NCI-H774 (cell line): ENCODE measurements at places on chromosomes 11 and 22.
A peak's percentile ranks its signal among the peaks of the same experiment; 100 is the strongest.

DNA sequence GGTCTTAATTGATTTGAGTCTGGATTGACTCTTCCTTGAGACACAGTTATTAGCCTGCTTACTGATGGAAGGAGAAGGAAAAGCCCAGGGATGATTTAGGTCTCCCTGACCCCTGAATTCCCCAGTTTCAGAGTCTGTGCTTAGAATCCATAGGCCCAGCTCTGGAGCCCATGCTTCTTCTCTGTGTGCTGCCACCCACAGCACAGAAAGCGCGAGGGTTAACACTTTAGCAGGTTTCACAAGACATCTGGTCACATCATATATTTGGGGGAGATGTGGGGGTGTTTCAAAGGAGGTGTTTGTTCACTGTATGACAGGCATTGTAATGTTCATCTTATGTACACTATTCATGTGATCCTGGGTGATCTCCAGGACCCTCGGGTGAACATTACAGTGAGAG is 107.0 kb downstream of the PPP6R3 start:
- DNase-seq: no peak

DNA sequence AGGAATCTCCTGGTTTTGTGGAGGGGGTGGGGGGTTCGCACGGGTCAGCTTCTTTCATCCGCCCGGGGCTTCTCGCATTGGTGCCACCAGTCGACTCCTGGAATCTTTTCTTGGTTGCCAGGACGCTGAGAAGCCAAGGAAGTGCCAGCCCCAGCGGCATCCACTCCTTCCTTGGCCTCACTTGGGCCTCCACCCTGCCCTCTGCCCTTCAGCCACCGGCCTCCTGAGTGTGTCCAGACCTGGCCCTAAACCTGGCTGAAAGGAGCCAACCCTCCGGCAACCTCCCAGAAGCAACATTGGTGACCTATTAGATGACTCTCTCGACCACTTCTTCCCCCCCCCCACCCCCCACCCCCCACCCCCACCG is 518 bp upstream of the GALNT18 start:
- no peak for DNase-seq

DNA sequence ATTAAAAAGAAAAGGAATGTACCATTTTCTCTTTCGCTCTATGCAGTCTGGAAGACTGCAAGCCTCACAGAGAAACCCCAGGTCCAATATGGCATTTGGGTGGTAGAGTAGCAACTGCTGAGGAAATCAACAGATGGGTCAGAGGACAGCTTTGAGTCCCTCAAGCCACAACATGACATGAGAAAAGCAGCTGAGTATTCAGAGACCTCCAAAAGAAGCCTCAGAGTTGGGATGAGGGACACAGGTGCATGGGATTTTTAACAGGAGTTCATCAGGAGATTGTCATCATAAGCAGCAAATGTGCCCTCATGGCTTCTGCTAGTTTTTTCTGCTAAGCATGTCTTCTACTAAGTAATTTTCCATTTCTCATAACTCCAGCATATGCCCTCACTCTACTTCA is 111.6 kb downstream of the BLID start:
- no peak for DNase-seq

DNA sequence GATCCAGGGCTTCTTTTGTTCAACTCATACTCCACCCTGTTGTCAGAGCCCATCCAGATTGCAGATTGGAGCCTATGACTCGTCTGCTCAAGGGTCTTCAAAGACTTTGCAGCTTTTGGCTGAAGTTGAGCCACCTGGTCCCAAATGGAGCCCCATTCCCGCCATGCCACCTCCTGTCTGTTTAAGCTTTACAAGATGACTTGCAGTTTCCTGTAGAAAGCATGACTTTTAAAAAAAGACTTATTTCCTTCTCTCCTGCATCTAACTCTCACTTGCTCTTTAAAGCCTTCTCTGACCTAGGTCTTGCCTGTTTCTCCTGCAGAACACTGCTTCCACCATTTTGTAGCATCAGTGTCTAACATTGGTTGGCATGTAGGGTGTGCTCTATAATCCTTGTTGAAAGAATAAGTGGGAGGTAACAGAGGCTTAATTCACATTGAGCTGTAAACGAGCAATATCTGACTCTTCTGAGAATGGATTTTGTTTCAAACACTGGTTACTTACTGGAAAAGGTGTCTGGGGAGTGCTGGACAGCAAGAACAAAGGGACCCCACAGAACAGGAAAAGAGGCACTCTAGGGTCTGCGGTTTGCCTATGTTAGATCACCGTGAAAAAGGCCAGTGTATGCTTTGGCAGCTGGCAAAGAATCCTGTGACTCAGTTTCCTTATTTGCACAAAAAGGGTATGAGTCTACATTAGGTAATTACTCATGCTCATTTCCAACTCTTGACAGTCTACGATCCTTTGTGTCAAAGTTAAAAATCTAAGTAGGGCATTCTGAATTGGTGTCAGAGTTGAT is 30.3 kb downstream of the NF2 start:
- DNase-seq: no peak

- DNase-seq: peak; percentile 58
These were observed 382 bp downstream of the C11orf54 start for GRCh38 chr11:93741882-93742226.

DNA sequence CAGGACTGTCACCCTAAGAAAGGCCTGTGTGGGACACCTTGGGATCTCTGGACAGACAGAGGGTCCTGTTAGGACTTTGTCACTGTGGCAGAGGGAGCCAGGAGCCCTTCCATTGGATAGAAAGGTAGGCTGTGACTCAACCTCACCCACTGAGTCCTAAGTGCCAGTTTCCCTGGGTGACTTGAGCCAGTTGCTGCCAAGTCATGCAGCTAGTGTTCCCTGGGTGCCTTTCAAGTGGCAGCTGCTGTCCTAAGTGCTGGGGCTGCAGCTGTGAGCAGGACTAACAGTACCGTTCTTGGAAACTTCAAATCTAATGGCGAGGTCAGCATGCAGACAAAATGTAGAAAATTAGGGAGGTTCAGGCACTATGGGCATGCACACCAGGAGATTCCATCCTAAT is 393.7 kb downstream of the TMEM135 start:
- DNase-seq: no peak

- DNase-seq: no peak
These were observed 18.1 kb upstream of the LUZP2 start for GRCh38 chr11:24478718-24479117.

DNA sequence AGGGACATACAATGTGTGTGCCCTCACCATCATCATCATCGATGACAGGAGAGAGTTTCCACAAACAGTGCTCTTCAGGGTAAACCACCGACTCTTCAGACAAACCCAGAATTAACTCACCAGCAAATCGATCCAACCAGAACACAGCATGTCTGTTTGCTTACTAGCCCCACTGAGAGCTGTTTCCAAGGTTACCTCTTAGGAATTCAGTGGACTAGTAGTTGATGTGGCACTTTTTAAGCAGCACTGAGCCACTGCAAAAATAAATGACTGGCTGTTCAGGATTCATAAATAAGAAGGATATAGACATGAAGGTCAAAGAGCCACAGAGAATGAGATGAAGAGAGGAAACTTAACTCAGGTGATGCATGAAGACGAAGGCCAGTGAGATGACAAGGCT is 83.1 kb downstream of the PARVA start:
- no peak for DNase-seq

DNA sequence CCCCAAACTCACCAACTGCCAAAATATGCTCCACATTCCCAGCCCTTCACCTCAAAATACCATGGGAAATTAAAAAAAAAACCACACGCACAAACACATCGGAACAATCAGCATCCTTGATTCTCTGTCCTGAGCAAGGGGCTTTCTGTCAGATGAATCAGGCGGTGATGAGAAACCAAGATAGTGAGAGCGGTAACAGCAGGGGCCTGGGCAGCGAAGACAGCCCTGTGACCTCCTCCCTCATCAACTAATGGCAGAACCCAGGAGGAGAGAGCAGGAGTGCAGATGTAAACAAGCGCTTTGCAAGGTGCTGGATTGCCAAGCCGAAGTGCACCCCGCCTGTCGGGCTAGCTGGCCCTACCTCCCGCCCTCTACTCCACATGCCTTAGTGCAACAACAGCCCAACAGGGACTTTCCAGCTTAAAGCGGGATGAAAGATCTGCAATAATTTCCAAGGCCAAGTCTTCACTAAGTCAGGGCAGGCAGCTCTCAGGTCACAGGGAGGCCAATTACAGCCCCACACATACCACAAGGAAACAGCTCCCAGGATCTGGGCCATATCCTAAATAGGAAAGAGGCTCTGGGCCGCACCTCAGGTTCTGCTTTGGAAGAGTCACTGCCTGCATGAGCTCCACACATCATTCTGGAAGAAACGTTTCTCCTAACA is 72.2 kb upstream of the BID start:
- no peak for DNase-seq
